AG09319 (cell line): ENCODE measurements at places on chromosomes 16 and 17.

GRCh38 chr16:67489401-67490083 is 6.2 kb upstream of the AGRP start:
- DNase-seq, result no peak

- DNase-seq, result no peak
Measured at GRCh38 chr17:67035131-67036083, 8.9 kb upstream of the CACNG1 start.

- no peak for DNase-seq
Measured at GRCh38 chr17:39629494-39629880, 2.7 kb downstream of the PPP1R1B start.

- DNase-seq, result no peak
Measured at GRCh38 chr16:6020162-6020985, 922.8 kb upstream of the EEF2KMT start.

- no peak for DNase-seq
Measured at GRCh38 chr16:75761108-75761507, 34.8 kb upstream of the CPHXL start.

DNA sequence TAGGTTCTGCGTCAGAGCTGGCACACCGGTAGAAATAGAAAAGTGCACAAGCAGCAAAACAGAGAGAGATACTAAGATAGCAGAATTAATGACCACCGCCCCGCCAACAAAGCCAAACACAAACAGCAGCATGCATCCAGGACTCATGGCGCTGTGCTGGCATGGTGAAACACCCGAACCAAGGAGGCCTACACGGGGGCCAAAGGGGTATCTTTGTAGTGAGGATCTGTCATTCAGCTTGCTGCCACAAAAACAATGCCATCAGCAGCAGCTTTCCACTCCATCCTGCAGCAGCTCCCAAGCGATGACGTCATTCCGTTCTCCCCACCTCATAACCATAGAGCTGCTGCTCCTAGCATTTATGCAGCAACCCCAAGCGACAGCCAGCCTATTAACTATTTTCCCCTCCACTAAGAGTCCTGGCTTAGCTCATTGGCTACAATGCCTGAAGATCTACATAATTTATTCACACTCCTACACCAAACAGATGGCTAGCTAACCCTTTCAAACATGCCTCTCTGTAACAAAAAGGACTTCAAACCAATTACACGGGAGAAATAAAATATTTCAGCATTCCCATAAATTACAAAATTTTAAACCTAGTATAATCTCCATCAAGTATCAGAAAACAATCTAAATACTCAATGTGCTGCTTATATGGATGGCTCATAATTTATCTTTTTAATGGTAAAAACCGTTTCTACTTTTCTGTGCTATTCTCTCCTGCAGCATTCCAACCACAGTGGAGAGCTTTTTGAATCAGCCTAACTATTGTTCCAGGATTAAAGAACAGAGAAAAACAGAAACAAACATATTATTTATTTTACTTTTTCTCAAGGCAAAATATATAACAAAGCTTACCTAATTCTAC is 73.9 kb downstream of the SPAG9 start:
- DNase-seq, result peak; percentile 32

DNA sequence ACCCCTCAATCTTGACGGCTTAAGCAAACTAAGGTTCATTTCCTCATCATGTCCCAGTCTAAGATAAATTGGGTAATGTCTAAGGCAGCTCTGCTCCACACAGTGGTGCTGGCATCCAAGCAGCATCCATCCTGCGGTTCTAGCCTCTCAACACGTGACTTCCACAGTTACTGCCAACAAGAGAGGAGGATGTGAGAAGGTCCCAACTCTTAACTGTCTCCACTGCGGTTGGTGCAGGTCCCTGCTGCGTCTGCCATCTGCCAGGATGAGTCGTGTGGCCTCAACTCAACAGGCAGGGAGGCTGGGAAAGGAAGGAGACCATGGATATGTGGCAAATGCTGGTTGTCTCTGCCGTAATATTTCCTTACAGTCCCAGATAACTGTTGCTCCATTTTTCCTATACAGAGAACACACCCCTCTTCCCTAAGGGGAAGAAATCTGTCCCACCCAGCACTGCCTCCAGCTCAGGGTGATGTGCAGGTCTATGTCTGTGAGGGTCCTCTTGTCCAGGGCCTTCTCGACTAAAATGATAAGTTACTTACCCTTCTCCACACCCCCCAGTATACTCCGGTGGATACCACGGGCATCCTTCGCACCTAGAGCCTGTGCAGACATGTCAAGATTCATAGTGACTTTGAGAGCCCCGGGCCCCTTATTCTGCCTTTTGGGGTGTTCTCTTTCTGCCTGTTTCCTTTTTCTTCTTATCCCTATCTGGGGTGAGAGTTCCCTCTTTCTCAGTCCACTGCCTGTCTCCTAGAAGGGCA is 64.7 kb downstream of the KCNJ18 start:
- no peak for DNase-seq

DNA sequence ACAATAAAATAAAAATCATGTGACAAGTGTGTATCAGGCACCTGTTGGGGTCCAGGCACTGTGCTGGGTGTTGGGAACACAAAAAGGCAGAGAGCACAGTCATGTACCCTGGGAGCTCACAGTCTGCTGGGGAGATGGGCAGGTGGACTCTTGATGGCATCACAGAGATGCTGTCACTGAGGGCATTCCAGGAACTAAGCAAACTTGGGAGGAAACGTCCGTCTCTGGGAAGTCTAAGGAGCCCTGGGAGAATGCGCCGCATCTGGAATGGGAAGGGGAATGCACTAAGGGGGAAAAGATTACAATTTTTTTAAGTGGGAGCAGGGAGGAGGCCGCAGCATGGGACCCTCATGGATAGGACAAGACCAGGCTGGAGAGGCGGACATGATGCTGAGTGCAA is 80.9 kb upstream of the ZNF423 start:
- DNase-seq, result no peak
